ENCODE measurements at places on chromosomes 11 and 22. TPM values are rescaled to one million over a fixed set of nuclear protein-coding genes. Genes with fewer than 3 reads are reported as not detected.

The NCAM1 gene
- 9.2 TPM for total RNA-seq

The P2RY6 gene
- not detected for total RNA-seq

The BIK gene
- 8.6 TPM for total RNA-seq

The GP1BB gene
- total RNA-seq: 8.5 TPM

The KCTD14 gene
- total RNA-seq: not detected

The MEI1 gene
- 2.7 TPM for total RNA-seq

DNA sequence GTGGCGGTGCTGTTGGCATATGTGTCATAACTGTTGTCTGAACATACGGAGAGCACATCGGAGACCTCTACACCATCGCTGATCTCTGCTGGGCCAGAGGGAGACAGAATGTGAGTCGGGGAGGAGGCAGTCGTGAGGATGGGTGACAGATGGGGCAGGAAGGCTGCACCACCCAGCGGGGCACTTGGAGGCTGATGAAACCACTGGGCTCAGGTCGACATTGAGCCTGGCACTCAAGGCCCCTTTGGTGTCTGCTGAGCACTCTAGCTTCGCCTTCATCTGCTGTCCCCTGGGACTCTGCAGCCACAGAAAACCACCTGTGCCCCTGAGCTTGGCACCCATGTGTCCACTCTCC lies 2.5 kb upstream of the KLHL35 start:
- no peak for DNase-seq

DNA sequence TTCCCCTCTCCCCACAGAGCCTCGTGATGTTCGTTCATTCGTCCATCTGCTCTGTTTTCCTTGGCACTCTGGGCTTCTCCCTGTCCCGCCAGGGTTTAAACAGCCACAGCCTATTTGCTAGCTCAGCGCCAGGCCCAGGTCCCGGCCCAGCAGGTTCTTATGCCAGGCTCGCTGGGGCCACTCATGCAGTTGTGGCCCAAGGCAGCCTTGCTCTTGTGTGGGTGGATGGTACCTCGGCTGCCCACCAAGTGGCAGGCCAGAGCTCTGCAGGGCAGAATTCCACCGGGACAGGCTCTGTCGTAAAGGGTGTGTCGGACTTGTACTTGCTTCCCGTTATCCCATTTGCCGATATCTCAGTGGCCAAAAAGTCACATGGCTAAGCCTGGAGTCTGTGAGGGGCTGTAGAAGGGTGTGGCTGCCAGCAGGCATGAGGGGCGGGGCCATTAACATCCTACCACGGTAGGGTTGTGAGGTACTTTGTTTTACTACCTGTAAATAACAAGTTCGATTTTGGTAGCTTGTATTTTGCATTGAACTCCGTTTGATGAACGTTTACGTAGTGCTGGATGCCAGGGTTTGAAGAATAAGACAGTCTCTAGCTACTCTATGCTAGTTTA lies 7.9 kb downstream of the FAM118A start:
- peak; percentile 70 for DNase-seq

GRCh38 chr11:21088930-21089329 lies 419.5 kb downstream of the NELL1 start:
- DNase-seq: no peak

GRCh38 chr11:14310679-14311078 lies 48.3 kb downstream of the RRAS2 start:
- DNase-seq: no peak

DNA sequence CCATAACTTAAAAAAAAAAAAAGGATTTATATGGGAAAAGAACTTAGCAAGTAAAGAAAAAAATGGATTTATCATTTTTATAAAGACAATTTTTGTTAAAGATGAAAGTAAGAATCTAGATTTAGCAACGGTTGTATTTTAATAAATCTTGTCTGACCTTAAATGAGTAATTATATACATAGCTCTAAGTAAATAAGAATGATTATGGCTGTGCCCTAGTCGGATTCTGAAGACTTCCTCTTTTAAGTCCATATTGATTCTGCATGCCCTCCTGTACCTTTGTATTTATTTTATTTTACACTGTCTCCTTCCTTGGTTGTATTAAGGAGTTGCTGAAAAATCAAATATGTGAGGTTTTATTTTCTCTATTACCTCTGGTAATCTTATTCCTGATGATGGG lies 7.1 kb downstream of the RBX1 start:
- DNase-seq: no peak

DNA sequence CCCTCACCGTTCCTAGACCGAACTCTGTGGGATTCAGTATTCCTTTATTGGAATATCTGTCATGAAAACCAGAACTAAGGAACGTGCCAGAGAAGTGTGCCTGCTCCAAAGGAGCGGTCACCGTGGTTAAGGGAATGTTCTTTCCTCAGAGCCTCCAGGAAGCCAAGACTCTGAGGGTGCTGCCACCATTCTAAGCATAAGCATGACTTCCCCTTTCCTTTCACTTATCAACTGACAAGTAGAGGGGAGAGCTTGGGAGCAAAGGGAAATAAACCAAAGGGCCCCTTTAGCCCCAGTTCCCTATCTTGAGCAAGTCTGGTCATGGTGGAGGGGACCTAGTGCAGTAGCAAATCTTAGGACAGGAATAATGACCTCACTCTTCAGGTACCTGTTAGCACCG lies 26.8 kb downstream of the CTR9 start:
- DNase-seq: no peak

- DNase-seq: peak; percentile 80
Observed at GRCh38 chr11:27158456-27159334, 118.1 kb downstream of the BBOX1 start.

- no peak for DNase-seq
Observed at GRCh38 chr11:93209466-93209865, 11.7 kb upstream of the SLC36A4 start.

DNA sequence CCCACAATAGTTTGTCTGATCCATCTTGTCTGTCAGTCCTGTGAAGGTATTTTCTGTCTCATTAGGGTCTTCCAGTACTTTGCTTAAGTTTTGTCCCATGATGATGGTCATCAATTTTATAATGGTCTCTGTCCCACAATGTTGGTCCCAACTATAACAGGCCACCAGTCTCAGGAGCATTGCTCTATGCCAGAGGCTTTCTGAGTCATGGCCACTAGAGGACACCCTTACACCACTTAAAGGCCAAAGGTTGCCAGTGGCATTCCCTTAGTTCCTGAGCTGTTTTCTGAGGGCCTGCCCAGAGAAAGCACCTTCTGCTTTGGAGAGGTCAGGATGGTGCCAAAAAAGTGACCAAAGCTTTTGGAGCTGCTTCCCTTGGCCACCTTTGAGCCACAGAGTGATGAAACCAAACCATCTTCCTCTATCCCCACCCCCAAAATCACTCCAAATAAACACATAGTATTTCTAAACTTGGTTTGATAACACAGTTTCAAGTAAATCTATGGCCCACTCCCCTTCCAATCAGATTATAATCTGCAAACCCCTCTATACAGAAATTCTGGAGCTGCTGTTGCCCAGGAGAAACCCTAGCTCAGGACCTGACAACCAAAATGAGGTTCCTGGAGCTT lies 19.3 kb downstream of the EIF3F start:
- peak; percentile 78 for DNase-seq

DNA sequence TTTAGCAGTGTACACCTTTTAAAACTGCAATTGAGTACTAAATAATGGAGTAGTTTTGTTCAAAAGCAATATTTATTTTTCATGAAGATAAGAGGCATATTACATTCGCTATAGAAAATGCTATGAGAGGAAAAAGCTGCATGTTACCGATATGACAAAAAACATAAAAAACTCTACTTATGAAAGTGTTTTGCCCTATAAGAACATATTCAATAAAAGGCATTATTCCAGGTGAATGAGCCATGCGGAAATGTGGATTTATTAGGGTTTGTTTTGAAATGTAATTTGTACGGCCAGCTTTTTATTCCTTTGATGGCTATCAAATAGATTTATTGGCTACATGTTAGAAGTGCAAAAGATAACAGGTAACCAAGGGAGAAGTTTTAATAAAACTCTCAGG lies 129.3 kb upstream of the DDI1 start:
- no peak for DNase-seq

DNA sequence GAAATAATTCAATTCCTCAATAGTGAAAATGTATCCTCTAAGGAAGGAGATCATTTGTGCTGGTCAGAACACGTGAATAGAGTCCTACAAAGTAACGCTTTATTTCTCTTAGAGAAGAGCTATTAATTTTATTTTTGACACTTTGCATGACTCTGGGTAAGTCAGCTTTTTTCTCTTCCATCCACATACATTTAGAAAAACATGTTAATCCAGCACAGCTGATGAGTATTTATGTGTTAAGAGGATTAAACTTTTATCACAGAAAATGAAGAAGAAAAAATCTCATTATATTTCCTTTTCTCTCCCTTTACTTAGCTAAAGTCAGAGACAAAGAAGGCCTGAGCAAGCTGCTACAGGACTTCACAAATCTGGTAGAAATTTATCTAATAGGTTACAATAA lies 649.5 kb upstream of the CCDC179 start:
- DNase-seq: no peak

- no peak for DNase-seq
Observed at GRCh38 chr11:13336246-13336878, 58.8 kb downstream of the BMAL1 start.

GRCh38 chr22:40213478-40213877 lies 35.8 kb downstream of the TNRC6B start:
- DNase-seq: no peak

DNA sequence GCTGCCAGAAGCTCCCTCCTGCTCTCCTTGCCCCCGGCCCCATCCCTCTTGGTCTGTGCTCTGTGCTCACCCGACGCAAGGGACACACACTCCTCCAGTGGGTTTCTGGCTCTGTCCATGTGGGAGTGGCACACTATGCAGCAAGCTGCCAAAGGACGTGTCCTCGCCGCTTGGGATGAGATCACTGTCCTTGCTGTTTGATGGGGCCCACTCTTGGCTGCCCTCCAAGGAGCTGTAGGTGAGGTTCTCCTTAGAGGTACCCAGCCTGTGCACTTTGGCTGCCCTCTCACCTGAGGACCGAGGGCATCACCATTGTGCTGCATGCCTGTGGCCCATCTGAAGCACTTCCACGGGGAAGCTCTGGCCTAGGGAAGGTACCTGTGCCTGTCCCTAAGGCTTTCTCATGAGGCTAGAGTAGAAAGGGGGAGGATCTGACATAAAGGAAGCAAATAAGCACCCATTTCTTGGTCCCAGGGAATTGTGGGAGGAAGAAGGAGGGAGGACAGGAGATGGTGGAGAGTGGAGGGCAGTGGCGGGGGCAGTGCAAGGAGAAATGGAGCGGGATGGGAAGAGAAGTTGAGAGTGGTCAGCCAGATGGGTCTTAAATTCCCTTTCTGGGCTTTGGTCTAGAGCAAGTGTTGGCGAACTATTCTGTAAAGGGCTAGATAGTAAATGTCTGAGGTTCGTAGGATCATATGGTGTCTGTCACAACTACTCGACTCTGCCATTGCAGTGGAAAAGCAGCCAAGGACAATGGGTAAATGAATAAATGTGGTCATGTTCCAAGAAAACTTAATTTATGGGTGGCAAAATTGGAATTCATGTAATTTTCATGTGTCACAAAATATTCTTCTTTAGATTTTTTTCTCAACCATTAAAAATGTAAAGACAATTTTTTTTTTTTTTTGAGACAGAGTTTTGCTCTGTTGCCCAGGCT lies 47.0 kb upstream of the AMPD3 start:
- no peak for DNase-seq

- no peak for DNase-seq
Observed at GRCh38 chr11:126058105-126058874, 4.4 kb downstream of the CDON start.

DNA sequence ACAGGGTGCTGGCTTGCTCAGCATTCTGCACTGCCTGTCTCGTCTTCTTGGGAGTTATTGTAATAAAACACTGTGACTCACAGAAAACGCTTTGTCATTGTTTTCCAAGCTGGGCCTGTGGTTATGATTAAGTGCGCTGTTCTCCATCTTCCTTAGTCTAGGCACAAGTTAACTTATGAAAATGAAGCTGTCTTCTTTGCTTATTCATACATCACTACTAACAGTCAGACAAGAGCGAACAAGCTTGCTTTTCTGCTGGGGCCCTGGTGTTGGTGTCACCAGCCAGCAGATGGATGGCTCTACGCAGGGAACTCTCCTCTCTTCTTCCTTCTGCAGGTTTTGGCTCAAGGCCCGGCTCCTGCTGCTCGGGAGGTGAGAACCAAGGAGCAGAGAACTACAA lies 380.1 kb upstream of the SYN3 start:
- DNase-seq: peak; percentile 87

DNA sequence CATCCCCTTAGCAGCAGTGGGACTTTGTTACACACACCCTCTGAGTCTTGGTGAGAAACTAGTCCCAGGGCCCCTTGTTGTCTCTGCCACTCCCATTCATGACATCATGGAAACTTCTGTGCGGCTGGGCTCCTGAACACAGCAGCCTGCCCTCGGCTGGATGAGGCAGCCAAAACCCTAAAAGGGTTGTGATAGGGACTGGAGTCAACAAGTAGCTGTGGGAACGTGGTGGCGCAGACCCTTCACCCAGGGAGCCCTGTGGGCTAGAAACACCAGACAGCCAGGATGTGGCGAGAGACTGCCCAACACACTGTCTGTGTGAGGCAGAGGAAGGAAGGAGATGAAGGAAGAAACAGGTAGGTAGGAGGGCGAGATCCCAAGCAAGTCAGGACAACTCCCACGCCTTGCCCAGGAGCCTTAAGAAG lies 3.9 kb downstream of the CD3D start:
- no peak for DNase-seq

Measured in A172 (cell line).